Lower leg skin (tissue), 4 donors: ENCODE measurements at places on chromosomes 13 and 19.

GRCh38 chr13:42996584-42996983 is 4.5 kb upstream of the EPSTI1 start:
- no peak for DNase-seq

DNA sequence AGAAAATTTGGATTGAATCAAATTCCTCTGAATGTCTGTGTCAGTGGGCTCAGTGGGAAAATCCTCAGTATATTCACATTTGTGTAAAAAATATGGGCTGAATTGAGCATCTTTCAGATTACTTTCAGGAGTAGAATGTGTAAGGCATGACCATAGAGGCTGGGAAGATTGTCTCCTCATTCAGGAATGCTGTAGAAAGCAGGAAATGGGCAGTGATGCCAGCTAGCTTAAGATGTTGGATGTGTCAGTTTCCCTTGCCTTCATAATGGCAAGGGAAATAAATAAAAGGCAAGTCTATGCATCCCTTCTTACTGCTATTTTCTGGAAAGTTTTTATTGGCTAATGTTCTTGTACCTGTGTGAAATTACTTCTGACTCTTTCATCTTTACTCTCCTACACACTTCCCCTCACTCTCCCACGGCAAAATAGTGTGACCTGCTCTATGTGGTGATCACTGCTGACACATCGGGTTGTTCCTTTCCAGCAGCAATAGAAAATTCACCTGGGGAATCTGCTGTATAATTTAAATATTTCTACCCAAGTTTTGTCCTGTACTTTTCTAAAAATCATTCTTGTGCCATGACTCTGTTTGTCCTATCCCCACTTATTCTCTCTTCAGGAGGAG is 103.2 kb downstream of the LMO7 start:
- no peak for DNase-seq

DNA sequence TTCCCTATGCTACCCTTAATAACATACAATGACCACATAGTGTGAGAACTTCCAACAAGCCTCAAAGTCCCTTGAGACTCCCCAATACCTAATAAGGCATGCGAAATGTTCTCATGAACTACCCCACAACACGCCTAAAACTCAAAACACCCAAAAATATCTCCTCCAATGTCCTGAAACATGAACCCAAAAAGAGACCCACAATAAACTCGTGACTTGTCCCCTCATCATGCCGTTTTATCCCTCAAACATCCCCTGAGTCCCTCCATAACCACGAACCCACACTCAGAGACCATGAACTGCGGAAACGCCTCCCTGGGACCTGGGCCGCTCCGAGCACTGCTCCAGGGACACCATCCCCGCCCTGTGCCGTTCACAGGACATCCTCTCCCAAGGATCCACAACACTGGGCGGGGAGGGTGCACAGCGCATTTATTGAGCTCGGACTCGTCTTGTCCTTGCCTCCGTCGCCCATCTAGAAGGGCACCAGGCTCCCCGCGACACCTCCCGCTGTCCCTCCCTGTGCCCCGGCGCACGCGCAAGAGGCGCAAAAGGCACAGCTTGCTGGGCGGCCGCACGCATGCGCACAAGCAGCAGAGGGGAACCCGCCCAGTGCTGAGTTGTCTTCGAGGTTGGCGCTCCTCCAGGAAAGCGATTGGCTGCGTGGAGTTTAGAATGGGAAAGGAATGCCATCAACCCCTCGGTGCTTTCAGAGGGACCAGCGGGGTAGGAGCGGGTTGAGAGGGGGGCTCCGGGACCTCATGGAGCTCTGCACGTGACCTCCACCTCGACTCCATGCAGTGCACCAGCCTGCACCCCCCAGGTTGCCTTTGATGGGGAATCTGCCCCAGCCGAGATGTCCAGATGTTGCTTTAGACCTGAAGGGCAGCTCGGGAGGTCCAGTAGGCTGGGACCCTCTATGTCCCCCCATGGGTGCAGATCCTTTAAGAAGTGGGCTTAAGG is 8.8 kb downstream of the FXYD3 start:
- peak; percentile 99 for DNase-seq

GRCh38 chr19:1217366-1217765 is 11.8 kb downstream of the STK11 start:
- DNase-seq: no peak

GRCh38 chr13:112730157-112730671 is 40.4 kb downstream of the ATP11A start:
- no peak for DNase-seq

- DNase-seq: no peak
These were observed 105.1 kb downstream of the TBC1D4 start for GRCh38 chr13:75376792-75377402.

GRCh38 chr19:53876651-53877224 is 5.3 kb upstream of the PRKCG start:
- DNase-seq: no peak

DNA sequence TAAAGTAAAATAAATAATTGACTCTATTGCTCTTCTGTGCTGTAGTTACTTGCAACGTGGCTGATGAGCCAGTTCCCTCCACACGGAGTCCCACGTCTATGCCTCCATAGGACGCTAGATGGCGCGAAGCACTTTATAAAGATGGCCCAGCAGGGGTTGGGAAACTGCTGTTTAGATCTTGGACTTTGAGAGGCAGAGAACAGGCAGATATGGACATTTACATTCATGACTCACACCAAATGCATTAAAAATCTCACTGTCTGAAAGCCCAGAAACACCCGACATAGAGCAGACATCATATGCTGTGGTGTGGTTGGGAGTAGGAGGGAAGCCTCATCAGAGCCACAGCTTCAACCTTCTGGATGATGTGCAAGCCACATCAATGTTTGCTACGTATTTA is 643.1 kb upstream of the ARGLU1 start:
- DNase-seq: peak; percentile 53

DNA sequence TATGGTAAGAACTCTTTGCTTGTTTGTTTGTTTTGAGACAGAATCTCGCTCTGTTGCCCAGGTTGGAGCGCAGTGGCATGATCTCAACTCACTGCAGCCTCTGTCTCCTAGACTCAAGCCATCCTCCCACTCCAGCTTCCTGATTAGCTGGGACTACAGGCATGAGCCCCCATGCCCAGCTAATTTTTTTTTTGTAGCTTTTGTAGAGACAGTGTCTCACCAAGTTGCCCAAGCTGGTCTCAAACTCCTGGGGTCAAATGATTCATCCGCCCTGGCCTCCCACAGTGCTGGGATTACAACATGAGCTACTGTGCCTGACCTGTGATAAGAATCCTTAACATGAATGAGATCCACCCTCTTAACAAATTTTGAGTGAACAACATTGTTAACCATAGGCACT is 183.9 kb upstream of the TSHZ3 start:
- no peak for DNase-seq

DNA sequence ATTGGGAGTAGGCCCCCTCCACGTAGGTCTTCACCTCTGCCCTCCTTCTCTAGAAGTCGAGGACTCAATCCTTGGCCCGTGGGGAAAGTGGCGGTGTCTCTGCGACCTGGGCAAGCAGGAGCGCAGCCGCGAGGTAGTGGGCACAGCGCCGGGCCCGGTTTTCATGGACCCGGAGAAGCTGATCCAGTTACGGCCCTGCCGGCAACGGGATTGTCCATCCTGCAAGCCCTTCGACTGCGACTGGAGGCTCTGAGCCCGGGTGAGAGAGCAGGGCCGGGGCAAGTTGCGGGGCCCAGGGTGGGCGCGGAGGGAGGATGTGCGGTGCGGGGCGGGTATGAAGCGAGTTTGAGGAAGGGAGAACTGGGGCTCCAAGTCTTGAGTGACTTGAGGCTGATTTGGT is 2.2 kb downstream of the THSD8 start:
- DNase-seq: no peak

GRCh38 chr13:98237331-98237730 is 60.3 kb upstream of the RNF113B start:
- no peak for DNase-seq

GRCh38 chr19:43773725-43774102 is 7.1 kb downstream of the KCNN4 start:
- DNase-seq: no peak

DNA sequence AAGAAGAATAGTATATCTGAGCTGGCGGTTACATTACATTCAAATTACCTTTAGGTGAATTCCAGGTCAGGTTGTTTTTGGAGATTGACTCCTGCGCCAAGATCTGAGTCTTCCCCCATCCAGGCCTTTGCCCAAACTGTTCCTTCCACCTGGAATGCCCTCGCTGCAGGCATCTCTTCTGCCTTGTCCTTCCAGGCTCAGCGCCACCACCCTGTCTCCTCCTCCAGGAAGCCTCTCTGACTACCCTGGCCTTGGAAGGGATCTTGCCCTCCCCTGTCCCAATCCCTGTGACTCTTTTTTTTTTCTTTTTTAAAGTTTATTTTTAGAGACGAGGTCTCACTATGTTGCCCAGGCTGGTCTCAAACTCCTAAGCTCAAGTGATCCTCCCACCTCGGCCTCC is 1.7 kb upstream of the HOMER3 start:
- DNase-seq: no peak

GRCh38 chr19:478976-479375 is 17.3 kb upstream of the MADCAM1 start:
- no peak for DNase-seq

DNA sequence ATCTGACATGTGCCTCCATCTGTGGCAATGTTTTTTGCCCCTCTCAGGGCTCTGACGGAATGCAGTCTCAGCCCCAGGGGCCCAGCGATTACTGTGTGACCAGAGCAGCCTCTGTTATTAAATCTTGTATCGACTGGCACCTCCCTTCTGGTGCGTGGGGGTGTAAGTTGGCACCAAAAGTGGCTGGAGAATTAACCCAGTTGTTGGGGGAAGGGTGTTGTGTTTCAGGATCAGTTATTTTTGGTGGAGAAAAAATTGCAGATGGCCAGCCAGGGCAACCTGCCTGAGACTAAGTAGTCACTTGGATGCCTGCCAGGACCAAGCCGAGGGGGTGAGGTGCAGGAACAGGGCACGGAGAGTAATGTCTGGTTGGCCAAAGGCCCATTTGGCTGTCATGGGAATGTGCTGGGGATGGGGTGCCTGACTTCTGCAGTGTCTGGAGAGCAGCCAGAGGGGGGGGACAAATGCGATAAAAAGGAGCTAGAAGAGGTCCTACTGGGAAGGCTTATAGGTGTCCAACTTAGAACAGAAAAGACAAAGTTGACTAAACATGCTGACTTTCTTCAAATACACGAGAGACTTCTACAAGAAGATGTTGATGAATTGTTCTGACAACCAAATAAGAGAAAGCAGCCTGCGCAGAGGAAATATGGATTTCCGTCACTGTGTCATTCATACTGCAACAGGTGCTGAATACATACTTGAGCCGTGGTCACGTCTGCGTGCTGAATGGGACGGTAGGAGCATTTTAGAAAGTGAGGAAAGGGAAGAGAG is 69.8 kb downstream of the SIAH3 start:
- peak; percentile 81 for DNase-seq

GRCh38 chr19:46066471-46066870 is 25.7 kb upstream of the IGFL4 start:
- no peak for DNase-seq

DNA sequence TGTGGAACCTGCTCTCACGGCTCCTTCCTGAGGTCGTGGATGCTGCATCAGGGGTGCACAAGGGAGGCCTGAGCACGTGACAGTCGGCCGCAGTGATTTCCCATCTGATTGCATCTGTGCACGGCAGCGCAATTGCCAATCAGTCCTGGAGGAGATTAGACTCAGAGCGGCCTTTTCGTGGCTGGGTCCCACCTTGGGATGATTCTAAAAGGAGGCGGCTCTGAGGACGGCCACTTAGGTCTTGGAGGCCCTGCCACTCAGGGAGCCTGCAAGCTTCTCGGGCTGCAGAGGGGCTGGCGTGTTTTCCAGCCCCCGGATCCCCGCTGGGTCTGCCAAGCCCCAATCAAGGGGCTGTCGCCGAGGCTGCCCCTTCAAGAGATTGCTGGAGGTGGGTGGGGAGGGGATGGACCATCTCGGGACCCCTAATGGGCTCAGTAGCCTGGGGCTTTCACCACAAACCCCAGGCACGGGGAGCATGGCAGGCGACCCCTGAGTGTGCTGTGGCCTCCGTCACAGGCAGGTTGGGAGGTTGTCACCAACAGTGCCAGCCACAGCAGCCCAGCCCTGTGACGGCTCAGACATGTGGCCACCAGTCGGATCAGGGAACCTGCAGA is 51.6 kb downstream of the SOX1 start:
- DNase-seq: no peak

- DNase-seq: no peak
These were observed 884 bp upstream of the CBY2 start for GRCh38 chr13:45700971-45701900.

GRCh38 chr13:105817498-105817897 is 718.0 kb downstream of the EFNB2 start:
- no peak for DNase-seq

- DNase-seq: peak; percentile 95
These were observed 4.8 kb downstream of the EMP3 start for GRCh38 chr19:48330012-48330681.

GRCh38 chr19:18251587-18252369 is 22.5 kb downstream of the IQCN start:
- peak; percentile 95 for DNase-seq
